ENCODE measurements at places on chromosomes 6 and 20.

GRCh38 chr6:81977486-81977885 lies 225.0 kb upstream of the TENT5A start:
- DNase-seq = no peak
- H3K36me3 ChIP-seq = no peaks in the 10 kb centered on the region
- no peaks in the 10 kb centered on the region for H3K27me3 ChIP-seq
- H3K27ac ChIP-seq = no peak overlapping the region

GRCh38 chr6:34692280-34692679 lies 4.3 kb downstream of the ILRUN start:
- no peak overlapping the region for H3K27ac ChIP-seq
- H3K27me3 ChIP-seq = no peaks in the 10 kb centered on the region
- peaks cover 58% of the 10 kb centered on the region for H3K4me1 ChIP-seq
- H3K36me3 ChIP-seq = peaks cover 21% of the 10 kb centered on the region
- H3K4me3 ChIP-seq = no peak overlapping the region

GRCh38 chr6:38555606-38556005 lies 84.1 kb downstream of the BTBD9 start:
- H3K36me3 ChIP-seq = peaks cover 3% of the 10 kb centered on the region
- no peaks in the 10 kb centered on the region for H3K27me3 ChIP-seq
- peaks cover 24% of the 10 kb centered on the region for H3K4me1 ChIP-seq
- no peak overlapping the region for H3K27ac ChIP-seq
- no peak overlapping the region for H3K4me3 ChIP-seq

DNA sequence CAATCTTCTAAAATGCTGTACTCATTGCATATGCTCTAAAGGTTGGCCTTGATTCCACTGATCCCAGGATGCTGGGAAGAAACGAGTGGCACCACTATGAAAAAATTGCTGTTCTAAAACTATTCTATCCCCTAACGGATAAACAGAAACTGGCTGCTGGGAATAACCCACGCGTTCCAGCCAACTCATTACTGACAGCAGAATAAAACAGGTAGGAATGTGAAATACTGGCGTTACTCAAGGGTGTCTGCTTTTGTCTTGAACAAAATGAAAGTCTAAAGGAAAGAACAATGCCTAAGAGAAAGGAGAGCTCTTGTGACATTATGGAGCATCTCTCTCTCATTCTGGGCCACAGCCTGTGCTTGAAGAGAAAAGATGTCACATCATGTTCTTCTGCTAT lies 26.1 kb downstream of the GPR63 start:
- H3K27ac ChIP-seq = no peak overlapping the region
- H3K27me3 ChIP-seq = peaks cover 22% of the 10 kb centered on the region
- H3K36me3 ChIP-seq = no peaks in the 10 kb centered on the region
- DNase-seq = no peak

GRCh38 chr20:9615766-9616454 lies 101.5 kb downstream of the LAMP5 start:
- no peak overlapping the region for H3K4me3 ChIP-seq
- no peak overlapping the region for H3K27ac ChIP-seq
- H3K4me1 ChIP-seq = no peaks in the 10 kb centered on the region

- peaks cover 4% of the 10 kb centered on the region for H3K36me3 ChIP-seq
- no peak for DNase-seq
- H3K4me1 ChIP-seq = no peaks in the 10 kb centered on the region
- no peak overlapping the region for H3K27ac ChIP-seq
- H3K4me3 ChIP-seq = no peak overlapping the region
These were observed 221.1 kb upstream of the PRSS16 start for GRCh38 chr6:27026361-27026760.

GRCh38 chr20:25863536-25864325 lies 167.1 kb upstream of the ZNF337 start:
- H3K4me3 ChIP-seq = peak overlapping the region; percentile 69
- DNase-seq = no peak
- no peak overlapping the region for H3K27ac ChIP-seq
- H3K27me3 ChIP-seq = peaks cover 78% of the 10 kb centered on the region

DNA sequence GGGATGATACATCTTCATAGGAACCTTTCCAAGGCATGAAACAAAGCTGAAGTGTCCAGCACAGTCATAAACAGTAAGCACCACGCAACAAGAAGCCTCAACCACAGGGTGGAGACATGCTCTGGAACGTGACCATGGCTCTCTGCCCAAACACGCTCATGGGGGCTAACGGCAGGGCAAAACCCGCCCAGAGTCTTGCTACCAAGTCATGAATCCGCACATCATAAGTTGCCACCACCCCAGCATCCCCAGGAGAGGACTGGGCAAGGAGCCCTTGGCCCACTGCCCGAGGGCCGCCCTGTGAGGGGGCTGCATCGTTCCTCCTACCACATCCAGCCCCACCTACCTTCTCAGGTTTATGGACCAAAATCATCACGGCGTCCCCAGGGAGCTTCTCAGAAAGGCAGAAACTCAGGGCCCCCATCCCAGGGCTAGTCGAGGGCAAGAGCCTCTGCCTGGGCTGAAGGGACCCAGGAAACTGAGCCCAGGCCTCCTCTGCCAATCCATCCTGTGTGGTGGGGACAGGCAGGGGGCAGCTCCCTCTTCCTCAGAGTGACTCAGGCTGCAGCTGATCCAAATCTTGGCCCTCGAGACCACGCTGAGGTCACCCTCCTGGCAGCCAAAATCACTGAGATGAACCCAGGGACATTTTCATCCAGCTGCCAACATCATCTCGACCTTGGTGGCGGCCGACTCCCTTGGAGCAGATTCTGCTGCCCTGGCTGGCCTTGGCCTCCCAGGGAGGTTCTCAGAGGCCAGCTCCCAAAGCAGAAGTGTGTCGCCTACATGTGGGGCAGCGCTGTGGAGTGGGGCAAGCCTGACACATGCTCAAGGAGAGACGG lies 42.6 kb downstream of the BMP7 start:
- no peaks in the 10 kb centered on the region for H3K36me3 ChIP-seq
- H3K4me3 ChIP-seq = no peak overlapping the region
- no peak for DNase-seq
- H3K27ac ChIP-seq = no peak overlapping the region
- peaks cover 19% of the 10 kb centered on the region for H3K27me3 ChIP-seq

DNA sequence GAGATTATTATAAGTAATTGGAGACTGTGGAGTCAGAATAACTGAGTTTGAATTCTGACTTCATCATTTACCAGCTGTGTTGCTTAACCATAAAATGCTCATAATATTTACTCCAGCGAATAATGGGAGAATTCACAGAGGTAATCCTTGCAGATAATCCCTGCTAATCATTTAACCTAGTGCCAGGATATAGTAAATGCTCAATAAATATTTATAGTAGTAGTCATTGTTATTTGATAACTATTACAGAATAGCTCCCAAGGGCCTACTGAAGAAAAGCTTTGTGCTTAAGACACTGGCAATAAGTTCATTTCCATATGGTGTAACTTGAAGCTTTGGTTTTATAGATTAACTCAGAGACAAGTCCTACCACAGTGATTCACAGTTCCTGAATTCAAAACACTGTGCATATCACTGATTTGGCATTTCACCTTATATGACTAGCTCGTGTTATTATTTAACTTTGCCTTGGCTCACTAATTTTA lies 208.8 kb upstream of the PLCB4 start:
- H3K4me3 ChIP-seq = no peak overlapping the region
- DNase-seq = no peak
- no peaks in the 10 kb centered on the region for H3K36me3 ChIP-seq
- H3K27me3 ChIP-seq = no peaks in the 10 kb centered on the region
- no peak overlapping the region for H3K27ac ChIP-seq
- H3K4me1 ChIP-seq = no peaks in the 10 kb centered on the region

GRCh38 chr6:31462964-31463870 lies 34.7 kb upstream of the MICB start:
- DNase-seq = peak; percentile 93
- peak overlapping the region; percentile 100 for H3K4me3 ChIP-seq
- peak overlapping the region; percentile 100 for H3K27ac ChIP-seq
- peaks cover 63% of the 10 kb centered on the region for H3K4me1 ChIP-seq
- no peaks in the 10 kb centered on the region for H3K27me3 ChIP-seq

DNA sequence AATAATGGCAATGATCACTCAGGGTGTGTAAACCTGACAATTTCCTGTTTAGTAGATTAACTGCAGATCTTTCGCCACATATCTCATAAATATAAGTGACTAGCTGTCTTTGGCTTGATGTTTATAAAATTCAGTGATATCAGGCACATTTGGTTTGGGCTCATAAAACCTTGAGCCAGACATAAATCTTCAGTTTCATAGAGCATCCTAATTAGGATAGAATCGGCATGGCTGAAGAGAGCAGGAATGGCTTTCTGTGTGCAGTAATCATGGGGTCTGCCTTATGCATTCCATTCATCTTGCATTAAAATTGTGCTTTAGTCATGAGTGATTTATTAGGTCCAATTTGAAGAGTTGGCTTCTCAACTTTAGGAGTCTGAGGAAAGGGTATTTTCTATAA lies 27.2 kb downstream of the AIG1 start:
- no peaks in the 10 kb centered on the region for H3K36me3 ChIP-seq
- no peak overlapping the region for H3K4me3 ChIP-seq
- DNase-seq = no peak
- H3K27me3 ChIP-seq = no peaks in the 10 kb centered on the region
- no peaks in the 10 kb centered on the region for H3K4me1 ChIP-seq

DNA sequence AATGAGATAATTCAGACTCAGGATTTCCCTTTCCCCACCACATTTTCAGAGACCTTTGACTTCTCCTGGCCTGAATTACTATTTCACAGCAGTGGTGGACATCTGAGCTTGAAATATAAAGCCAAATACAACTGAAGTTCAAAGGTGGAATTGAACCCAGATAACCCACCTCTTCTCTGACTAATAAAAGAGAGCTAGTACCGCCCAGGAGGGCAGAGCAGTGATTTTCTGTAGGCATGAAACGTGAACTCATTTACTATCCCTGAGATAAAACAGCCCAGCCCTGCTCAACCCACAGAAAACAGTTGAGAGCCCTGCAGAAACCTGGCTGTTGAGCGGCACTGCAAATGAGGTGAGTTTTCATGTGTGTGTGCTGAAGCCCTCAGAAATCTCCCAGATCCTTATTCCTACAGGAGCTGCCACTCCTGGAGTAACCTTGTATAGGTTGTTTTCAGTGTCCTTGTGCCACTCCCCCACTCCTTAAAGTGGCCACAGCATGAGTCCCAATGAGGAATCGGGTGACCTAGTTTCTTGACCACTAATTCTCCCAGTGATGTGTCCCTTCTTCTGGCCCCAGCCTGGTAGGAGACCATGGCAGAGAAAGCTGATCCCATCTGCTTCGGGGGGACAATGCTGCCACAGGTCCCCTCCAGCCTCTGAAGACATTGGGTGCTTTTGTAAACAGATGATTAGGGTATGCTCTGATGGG lies 99.2 kb downstream of the NOL4L start:
- peak overlapping the region; percentile 88 for H3K4me3 ChIP-seq
- peaks cover 29% of the 10 kb centered on the region for H3K4me1 ChIP-seq
- peaks cover 28% of the 10 kb centered on the region for H3K36me3 ChIP-seq
- DNase-seq = no peak

GRCh38 chr20:9532069-9532838 lies 17.9 kb downstream of the LAMP5 start:
- no peak overlapping the region for H3K27ac ChIP-seq
- no peak overlapping the region for H3K4me3 ChIP-seq
- no peaks in the 10 kb centered on the region for H3K36me3 ChIP-seq
- DNase-seq = no peak
- no peaks in the 10 kb centered on the region for H3K4me1 ChIP-seq

Data from effector memory CD8-positive, alpha-beta T cell (primary cell).